Stimulated activated CD4-positive, alpha-beta T cell treated with anti-CD3 and anti-CD28 coated beads, Interleukin-2, amount 100 ng/mL, for 4 hours (primary cell): ENCODE measurements at places on chromosomes 3 and 15.

DNA sequence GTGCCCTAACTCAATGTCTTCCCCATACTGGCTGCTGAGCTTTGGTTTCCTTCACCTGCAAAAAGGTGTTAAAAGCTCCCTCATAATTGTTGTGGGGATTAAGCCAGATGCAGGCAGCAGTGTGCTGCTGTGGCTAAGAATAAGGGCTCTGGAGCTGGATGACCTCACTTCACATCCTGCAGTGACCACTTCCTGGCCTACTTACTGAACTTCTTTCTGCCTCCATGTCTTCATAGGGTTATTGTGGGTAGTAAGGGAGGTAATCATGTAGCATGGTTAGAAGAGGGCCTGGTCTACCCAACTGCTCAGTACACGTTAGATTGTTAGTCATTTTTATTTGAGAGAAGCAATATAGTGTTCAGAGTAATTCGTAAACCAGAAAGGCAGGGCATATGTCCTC, 18.4 kb downstream of the GYG1 start:
- no peak for DNase-seq

DNA sequence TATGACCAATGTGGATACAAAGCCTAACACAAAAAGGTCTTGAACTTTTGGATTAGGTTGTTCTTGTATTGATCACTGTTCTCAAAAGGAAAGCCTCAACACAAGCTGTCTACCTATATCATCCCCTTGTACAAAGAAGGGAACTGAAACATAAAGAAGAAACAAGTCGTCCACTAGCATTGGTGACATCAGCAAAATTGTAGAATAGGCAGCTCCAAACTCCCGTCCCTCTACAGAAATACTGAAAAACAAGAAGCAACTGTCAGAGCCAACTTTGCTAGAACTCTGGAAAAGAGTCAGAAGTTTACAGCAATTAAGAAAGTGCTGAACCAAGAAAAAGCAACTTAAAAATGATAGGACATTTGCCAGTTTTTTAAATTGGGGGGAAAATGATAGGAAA, 7.5 kb upstream of the NR1I2 start:
- DNase-seq, result no peak

GRCh38 chr3:174675406-174675805, 183.7 kb upstream of the NAALADL2 start:
- DNase-seq, result no peak

GRCh38 chr3:47813551-47814177, 10.7 kb downstream of the DHX30 start:
- DNase-seq, result no peak

DNA sequence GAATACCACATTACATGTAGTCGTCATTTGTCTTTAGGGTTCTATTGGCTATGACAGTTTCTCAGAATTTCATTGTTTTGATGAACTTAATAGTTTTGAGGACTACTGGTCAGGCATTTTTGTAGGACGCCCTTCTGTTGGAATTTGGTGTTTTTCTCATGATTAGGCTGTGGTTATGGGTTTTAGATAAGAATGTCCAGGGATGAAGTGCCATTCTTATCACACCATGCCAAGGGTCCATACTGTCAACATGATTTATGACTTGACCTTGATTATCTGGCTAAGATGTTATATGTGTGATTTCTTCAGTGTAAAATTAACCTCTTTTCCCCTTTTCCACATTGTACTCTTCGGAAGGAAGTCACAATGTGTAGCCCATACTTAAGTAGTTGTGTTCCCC, 135.3 kb downstream of the DIPK2A start:
- DNase-seq, result no peak

DNA sequence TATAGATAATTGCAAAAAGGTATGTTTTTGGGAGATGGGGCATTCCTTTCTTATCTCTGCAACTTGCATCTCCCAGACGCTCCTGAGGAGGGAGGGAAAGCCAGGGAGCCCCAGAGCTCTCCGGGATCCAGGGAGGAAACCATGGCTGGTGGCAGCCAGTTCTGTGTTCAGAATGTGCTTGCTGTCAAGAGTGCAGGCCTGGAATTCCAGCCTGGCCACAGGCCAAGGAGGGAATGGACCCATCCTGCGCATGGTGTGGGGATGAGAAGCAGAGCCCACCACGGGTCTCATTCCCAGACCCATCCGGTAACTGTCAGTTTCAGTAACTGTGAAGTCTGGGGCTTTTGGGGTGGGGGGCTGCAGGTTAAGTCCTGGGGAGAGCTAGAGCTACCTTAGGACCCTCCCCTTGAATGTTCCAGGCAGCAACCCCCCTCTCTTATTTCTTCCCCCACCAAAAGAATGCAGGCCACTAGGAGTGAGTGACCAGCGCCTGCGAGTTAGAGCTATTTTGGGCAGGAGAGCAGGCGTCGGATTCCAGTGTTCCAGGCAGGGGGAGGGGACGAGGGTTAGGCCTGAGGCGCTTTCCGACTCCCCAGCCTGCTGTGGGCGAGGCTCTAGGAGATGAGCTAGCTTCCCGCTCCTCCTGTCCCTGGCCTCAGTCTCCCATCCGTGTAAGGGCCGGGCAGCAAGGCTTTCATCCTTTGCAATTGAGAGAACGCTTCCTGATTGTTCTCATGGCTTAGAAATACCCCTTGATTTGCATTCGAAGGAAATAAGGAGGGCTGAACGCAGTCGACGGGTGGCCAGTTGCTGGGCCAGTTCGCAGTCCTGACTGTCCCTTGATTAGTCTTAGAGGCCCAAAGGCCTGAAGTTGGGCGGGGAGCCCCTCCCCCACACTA, 781 bp upstream of the DAG1 start:
- DNase-seq, result no peak

- no peak for DNase-seq
Observed at GRCh38 chr3:11140030-11140712, 14.1 kb upstream of the HRH1 start.

GRCh38 chr15:96303503-96304056, 26.9 kb upstream of the NR2F2 start:
- DNase-seq, result no peak

- DNase-seq, result no peak
Observed at GRCh38 chr3:18007980-18008379, 265.5 kb upstream of the TBC1D5 start.
